Fibroblast of skin of scalp (primary cell): ENCODE measurements at places on chromosomes 12 and 14.

DNA sequence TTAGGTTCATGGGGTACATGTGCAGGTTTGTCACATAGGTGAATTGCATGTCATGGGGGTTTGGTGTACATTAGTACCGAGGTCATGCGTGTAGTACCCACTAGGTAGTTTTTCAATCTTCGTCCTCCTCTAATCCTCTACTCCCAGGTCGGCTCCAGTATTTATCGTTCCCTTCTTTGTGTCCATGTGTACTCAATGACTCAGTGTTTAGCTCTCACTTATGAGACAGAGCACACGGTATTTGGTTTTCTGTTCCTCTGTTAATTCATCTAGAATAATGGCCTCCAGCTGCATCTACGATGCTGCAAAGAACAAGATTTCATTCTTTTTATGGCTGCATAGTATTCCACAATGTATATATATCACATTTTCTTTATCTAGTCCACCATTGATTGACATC, 850.9 kb upstream of the MDGA2 start:
- DNase-seq: no peak

DNA sequence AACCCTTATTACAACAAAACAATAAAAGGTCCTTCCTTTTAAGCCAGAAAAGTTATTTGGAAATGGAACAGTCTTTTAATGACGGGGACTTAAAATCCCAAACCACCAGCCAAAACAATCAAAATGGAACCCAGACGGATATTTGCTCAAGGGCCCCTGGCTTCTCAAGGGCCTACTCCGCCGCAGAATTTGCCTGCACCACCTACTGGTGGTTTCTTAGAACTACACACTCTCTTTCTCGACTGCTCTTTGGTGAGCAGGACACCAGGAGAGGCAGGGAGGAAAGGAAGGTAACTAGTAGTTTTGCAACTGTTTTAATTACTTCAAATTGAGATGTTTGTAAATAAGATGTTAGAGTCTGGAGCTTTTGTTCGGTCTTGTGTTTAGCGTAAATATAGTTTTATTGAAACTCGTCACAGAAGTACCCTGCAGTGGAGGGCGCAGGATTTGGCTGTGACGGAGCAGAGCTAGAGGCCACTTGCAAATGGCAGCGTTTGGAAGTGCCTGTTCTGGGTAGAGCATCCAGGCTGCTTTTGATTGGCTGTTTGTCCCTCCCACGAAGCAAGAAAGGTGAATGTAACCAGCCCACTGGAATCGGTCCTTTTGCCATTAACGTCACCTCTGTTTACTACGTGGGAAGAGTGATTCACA, 238.5 kb downstream of the CACNA1C start:
- peak; percentile 40 for DNase-seq

DNA sequence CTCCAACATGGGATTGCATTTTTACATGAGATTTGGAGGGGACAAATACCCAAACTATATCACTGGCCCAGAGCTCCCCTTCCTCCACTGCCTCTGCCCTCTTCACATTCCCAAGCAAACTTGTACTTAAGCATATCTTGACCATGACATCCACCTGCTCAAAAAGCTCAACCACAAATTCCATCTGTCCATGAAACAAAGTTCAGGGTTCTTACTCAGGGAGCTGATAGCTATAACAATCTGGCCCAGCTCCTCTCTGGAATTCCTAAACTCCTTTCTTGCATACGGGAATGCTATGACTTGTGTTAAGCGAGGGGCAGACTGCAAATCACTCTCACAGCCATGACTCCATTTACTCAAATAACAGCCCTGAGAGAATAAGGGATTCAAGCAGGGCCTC, 152.1 kb downstream of the GALC start:
- DNase-seq: no peak

- no peak for DNase-seq
Observed at GRCh38 chr12:57469296-57470164, 9.9 kb downstream of the GLI1 start.

DNA sequence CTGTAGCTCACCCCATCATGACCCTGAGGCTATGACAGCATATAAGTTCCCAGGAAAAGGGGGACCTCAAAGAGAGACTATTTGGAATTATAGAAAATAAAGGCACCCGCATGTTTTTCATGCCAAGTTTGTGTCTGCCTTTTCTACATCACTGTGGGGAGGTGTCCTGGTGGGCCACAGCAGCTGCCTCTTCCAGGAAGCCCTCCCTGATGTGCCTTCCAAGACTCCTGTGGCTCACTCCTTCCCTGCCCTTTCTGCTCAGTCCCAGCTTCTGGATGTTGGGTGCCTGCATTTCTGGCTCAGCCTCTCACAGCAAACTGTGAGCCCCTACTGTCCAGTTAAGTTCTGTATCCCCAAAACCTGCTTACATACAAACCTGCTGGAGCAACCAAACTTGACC, 36.3 kb upstream of the BEGAIN start:
- DNase-seq: no peak

GRCh38 chr14:102020058-102020971, 55.9 kb downstream of the DYNC1H1 start:
- peak; percentile 31 for DNase-seq

DNA sequence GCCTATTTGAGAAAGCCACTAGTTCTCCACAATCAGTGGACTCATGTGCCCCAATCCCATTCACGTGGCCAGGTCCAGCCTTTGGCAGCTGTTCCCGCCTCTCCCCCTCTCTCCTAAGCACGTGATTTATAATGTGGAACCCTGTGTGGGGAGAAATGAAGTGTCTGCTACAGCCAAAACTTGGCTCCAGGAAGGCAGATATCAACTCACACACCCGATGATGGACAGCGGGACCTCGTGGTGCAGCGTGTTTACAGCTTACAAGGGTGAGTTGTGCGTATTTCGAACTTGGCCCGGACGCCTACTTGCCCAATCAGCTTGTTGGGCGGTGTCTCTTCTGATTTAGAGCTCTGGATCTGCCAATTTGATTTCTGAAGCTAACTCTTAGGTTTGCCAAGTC, 38.1 kb upstream of the FAM181A start:
- DNase-seq: no peak

DNA sequence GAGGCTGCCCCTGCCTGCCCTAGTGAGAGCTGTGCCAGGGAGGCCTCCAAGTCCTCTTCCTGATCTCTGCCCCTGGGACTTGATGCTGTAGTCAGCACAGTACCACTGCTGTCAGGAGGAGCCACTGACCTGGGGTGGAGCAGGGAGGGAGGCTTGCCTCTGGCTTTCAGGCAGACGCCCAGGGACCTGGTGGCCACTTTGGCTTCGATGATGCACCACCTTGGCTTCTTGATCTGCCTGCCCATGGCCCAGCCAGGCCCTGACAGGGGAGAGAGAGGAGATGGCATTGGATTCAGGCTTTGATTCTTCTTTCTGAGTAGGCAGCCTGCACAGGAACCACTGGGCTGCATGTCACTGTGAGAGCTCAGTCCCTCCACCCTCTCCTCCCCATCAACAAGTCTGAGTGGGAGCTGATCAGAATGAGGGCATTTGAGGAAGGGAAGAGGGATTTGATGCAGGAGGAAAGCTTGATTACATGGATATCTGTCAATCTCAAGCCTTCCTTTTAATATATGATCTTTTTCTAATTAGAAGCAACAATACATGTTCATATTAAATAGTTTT, 24.7 kb downstream of the TMEM63C start:
- no peak for DNase-seq

GRCh38 chr12:86241600-86241999, 14.6 kb downstream of the MGAT4C start:
- no peak for DNase-seq

- no peak for DNase-seq
Observed at GRCh38 chr14:98958632-98959031, 313.4 kb downstream of the BCL11B start.

DNA sequence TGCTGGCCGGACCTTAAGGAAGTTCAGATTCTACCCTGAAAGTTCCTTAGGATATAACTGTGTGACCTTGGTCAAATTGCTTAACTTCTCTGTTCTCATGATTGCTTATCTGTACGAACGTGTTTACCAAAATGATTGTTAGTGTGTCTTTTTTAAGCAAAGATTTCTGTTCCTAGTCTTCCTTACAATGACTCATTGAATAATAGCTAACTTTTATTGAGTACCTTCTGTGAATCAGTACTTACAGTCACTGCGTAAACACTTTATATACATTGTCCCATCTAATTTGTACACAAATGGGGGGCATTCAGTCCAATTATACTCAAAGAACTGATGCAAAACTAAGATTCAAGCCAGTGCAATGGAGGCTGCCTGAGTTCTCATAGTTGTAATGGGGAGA, 4.2 kb upstream of the TMEM30B start:
- DNase-seq: no peak

- DNase-seq: no peak
Observed at GRCh38 chr12:27924350-27925135, 48.0 kb downstream of the PTHLH start.

DNA sequence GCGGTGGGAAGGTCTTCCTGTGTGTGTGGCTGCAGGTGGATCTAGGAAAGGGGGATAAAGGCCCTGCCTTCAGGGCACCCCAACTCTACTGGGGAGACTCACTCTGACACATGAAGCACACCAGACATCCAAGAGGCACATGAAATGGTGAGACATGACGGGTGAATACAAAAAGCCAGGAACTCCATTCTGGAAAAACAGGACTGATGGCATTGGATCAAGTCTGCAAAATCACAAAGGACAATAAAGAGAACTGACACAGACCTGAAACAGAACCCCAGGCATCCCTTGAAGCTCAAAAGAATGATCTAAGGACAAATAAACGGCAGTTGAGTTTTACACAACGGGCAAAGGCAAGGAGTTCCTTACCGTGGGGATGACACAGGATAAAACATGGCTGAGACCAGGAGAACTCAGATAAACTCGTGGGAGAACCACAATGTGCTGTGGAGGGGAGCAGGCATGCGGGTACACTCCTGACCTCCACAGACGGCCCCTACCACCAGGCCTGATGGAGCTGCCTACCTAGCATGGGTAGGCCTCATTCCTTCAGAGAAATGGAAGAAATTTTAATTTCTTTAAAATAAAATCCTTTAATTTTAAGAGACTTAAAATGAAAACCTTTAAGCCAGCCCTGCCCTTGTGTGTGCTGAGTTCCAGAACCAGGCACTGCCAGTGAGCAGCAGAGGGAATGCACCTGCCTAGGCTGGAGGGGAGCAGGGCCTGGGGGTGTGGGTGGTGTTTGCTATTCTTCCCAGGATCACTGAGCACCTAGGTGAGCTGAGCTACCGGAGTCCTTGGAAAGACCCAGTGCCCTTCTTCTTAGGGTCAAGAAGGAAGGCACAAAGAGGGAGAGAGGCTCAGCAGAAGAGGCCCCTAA, 100.1 kb downstream of the SINHCAF start:
- no peak for DNase-seq

GRCh38 chr14:55562135-55562534, 17.9 kb upstream of the KTN1 start:
- DNase-seq: no peak

DNA sequence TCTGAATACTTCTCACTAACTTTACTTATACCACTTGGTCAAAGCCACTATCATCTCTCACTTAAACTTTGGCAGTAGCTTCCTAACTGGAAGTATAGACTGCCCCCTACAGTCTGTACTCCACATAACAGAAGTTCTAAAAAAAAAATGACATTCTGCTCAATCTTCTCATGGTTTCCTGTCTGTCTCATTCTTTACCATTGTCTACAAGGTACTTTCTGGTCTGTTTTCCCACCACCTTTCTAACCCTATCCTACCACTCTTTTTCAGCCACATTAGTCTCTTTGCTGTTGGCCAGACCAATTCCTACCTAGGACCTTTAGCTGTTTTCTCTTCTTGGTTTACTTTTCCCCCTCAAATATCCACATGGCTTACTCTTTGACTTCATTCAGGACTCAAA, 14.7 kb downstream of the CPSF6 start:
- peak; percentile 52 for DNase-seq

- no peak for DNase-seq
Observed at GRCh38 chr14:71647086-71647784, 285.0 kb upstream of the RGS6 start.

DNA sequence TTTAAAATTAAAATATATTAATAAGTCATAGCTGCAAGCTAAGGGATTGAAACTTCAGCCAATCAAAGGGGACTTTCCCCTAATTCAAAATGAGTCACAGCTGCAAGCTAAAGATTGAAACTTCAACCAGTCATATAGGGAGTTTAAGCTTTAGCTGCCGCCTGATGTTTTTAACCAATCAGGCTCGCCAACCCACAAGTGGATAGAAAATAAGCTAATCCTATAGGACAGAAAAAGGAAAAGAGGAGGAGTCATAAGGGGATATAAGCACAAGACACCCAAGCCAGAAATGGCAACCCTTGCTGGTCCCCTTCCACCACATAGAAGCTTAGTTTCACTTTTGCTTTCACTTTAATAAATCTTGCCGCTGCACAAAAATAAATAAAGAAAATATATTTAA, 1154.6 kb downstream of the GALC start:
- DNase-seq: peak; percentile 6

GRCh38 chr14:32413967-32414640, 85.0 kb downstream of the AKAP6 start:
- no peak for DNase-seq

DNA sequence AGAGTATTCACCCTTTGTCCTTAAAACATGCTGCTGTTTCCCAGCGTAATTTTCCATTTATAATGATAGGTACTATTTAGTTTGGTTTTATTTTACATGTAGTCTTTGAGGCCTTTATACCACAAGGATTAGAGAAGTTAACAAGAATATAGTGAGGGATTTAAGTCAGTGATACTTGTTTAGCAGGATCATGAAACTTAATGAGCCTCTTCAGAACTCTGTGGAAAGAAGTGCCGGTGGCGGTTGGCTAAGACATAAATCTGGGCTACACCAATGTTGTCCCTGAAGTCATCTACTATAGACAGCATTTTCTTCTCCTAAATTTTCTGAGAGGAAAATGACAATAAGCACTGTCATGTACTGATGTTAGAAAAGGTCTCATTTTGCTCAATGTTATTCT, 1226.0 kb upstream of the SEL1L start:
- no peak for DNase-seq

DNA sequence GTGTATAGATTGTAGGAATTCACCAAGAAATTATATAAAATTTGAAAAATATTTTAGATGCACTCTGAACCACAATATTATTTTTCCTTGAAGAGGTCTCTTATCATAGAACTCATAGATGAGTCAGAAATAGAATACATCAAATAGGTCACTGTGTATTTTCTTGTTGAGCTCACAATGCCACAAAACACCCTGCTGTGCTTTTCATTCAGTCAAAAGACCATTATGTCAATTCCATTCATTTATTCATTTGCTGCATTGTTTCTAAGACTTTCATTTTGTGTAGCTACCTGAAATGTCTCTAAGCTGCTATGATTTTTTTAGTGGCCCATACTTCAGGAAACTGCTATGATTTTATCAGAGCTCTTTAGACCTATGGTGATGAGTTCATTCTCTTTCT, 231.9 kb upstream of the AVPR1A start:
- no peak for DNase-seq

DNA sequence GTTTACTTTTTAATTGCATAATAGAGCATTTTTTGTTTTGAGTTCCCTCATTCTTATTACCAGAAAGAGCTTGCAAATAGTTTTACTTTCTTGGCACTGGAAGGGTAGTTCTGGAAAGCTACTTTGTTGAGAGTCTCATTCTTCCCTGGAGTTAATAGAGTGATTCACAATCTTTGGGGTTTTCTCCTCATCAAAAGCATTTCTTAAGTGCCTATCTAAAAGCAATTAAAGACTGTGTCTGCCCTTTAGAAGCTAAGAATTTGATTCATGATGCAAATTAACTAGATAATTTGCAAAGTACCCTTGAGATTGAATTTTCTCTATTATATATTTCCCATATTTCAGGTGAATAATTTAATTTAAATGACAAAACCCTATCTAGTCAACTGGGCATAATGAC, 8.1 kb upstream of the BMAL2 start:
- no peak for DNase-seq

- DNase-seq: no peak
Observed at GRCh38 chr12:8648576-8649205, 13.9 kb downstream of the MFAP5 start.
